Eye (tissue), 1 donor: ENCODE measurements at places on chromosomes 4 and X.

DNA sequence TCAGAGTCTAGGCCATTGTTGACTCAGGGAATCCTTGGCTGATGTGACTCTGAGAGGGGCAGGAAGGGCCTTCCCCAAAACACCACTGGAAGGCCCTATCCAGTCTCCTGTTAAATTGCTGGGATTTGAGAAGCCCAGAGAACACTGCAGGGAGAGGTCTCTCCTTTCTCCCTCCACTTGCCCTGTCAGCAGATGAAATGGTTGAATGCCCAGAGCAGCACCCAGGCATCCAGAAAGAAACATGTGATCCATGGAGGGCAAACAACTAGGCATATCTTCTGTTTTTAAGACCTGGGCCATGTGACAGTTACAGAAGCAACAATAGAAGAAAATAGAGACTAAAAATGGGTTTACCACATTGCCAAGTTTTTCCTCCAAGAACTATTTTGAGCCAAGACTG lies 291.1 kb downstream of the QDPR start:
- no peak for DNase-seq

GRCh38 chrX:19057856-19058255 lies 64.4 kb downstream of the ADGRG2 start:
- no peak for DNase-seq

DNA sequence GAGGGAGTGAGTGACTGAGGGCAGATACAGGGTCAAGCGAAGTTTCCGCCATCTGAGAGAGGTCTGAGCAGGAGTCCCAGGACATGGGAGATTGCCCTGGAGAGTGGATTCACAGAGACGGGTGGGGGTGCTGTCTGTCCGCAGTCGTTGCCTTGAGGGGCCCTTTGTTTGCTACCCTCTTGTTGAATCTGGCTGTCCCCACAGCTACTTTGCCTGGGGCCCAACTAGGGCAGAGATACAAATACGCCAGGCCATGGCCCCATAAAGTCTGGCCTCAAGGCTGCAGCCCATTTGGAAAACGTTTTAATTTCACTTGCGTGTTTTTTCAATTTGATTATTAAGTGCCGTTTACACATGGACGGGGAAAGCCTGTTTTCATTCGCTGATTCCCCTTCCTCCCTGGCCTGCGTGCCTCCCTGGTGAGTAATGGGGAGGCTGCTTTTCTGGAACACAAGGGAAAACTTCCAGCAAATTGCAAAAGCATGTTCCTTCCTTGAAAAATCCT lies 134.4 kb downstream of the SMIM20 start:
- peak; percentile 81 for DNase-seq

DNA sequence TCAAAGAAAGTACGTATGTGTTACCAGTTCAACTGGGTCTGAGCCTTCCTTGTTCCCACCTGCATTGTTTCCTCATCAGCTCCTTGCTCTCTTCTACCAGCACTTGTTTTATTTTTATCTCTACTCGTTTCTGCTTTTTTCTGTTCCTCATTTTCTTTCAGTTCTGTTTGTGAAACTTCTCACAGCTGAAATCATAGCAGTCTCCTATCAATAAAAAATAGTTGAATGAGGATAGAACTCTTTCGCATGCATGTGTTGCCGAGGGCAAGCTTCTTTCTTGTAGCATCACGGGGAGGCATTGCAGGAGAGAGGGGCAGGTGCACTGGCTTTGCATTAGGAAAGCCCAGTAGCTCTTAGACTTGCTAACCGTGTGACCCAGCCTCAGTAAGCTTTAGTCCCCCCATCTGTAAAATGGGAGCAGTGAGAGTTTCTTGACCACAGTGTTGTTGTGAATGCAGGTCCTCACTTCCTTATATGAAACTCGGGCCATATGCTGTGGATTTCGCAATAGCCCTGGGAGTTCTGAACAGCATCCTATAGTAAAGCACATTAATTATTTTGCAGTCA lies 24.7 kb downstream of the OFD1 start:
- no peak for DNase-seq

- peak; percentile 70 for DNase-seq
Measured at GRCh38 chr4:184825141-184825895, 450 bp downstream of the ACSL1 start.

DNA sequence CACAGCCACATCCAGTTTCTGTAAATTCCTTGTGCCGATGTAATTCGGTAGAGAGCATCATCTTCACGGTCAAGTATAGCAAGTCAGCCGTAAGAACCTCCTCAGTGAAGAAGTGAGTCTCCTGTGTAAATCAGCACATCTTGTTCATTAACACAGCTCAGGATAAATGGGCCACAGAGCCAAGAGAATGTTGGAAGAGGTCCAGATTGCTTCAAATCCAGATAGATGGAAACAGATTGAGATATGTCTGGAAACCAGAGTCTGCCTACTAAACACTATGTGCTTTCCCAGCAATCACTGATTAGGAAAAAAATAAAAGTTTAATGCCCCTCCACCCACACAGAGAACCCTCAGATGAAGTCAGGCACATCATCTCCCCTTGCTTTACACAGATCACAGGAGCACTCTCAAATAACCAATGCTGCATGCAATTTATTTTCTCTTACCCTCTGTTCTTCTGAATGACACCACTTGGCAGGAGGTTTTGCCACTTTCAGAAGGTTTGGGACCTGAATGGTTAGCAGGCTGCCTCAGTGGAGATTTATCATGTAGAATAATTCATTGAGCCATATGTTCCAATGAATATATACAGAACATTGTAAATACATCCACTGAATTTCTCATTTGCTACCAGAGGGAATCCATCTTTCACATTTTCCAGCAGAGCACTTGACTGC lies 357.7 kb downstream of the C4orf33 start:
- peak; percentile 12 for DNase-seq

- DNase-seq, result no peak
Measured at GRCh38 chrX:136121788-136122187, 25.5 kb upstream of the FHL1 start.

GRCh38 chrX:123172869-123173268 lies 11.2 kb upstream of the GRIA3 start:
- no peak for DNase-seq

- no peak for DNase-seq
Measured at GRCh38 chr4:140799686-140800225, 43.6 kb upstream of the TBC1D9 start.

- DNase-seq, result no peak
Measured at GRCh38 chrX:27565992-27566391, 24.2 kb upstream of the DCAF8L2 start.

- DNase-seq, result peak; percentile 28
Measured at GRCh38 chrX:102154218-102154860, 1.4 kb downstream of the BEX5 start.

- DNase-seq, result no peak
Measured at GRCh38 chrX:153625271-153626024, 21.6 kb upstream of the DUSP9 start.
